Renal cortical epithelial cell (primary cell): ENCODE measurements at places on chromosomes 2 and 18.

- no peak for DNase-seq
Measured at GRCh38 chr2:174090476-174090875, 125.3 kb upstream of the SP3 start.

DNA sequence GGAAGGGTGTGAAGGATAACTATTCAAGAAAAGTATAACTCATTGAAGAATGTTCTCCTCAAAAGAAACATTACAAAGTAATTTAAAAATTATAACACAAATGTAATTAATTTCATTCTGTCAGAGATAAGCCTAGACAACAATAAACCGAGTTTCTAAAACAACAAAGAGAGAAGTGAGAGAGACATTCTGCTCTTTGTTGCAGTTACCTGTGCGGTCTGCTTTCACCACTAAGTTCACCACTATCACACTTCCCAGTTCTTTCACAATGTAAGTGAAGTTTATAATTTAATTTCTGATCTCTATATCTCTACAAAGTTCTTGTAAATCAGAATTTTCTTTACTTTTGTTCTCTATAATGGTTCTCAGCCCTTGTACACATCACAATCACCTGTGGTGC lies 76.3 kb upstream of the FRZB start:
- DNase-seq = no peak

- DNase-seq = no peak
Measured at GRCh38 chr2:161427664-161428587, 11.8 kb downstream of the TBR1 start.

GRCh38 chr2:99637159-99637697 lies 147.4 kb upstream of the REV1 start:
- DNase-seq = no peak

GRCh38 chr2:237223201-237223861 lies 137.6 kb downstream of the COPS8 start:
- DNase-seq = peak; percentile 99

DNA sequence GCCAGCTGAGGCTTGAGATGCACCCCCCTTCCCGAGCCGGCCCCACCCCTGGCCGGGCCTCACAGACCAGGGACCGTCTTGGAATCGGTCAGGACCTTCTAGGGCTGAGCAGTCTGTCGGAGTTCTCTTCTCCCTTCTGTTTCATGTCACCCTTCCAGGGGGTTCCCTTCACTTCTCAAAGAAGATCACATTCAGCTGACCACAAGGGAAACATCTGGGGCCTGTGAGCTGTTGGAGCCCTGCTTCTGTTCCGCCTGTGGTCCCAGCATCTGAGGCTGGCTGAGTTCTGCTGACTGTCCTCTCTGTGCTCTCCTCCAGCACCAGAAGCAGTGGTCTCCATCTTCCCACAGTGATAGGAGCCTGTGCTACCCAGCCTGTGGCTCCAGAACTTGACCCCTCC lies 106.5 kb downstream of the SEPTIN10 start:
- DNase-seq = no peak
